ENCODE measurements at places on chromosomes 7 and 10. TPM values are rescaled to one million over a fixed set of nuclear protein-coding genes. Genes with fewer than 3 reads are reported as not detected.

DNA sequence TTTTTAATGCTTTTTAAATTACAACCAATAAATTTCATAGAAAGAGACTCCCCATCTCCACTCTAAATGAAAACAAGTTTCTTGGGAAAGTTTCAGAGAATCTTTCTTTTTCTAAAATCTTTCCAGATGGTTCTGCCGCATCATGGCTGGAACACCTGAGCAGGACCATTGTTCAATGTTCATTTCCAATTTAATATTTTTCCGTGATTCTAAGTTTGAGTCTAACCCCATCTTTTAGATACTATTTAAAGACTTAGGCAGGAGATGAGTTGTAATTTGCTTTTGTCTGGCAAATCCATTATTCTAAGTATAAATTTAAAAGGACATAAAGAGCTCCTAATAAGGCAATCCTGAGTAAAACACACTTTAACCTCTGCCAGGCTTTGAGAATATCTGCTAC is 325.2 kb downstream of the BICC1 start:
- DNase-seq, result no peak

GRCh38 chr7:150466477-150466876 is 16.0 kb downstream of the GIMAP8 start:
- no peak for DNase-seq

CREB5 gene
- 8.0 TPM for total RNA-seq

- DNase-seq, result no peak
These were observed 23.3 kb downstream of the PODXL start for GRCh38 chr7:131533151-131533559.

- DNase-seq, result no peak
These were observed 60.4 kb upstream of the KCNIP2 start for GRCh38 chr10:101903827-101904550.

GRCh38 chr7:44581879-44582603 is at the start of gene TMED4:
Gene TMED4 (minus strand): TSS chr7:44582231. CDS start chr7:44582206, 25 bp downstream.
- DNase-seq, result peak; percentile 97

- peak; percentile 64 for DNase-seq
These were observed 73.1 kb upstream of the CAMK2B start for GRCh38 chr7:44398511-44398911.

GRCh38 chr10:43252166-43252782 is 14.6 kb downstream of the RASGEF1A start:
- no peak for DNase-seq
